AG04450 (cell line): ENCODE measurements at places on chromosomes 16 and 17.

DNA sequence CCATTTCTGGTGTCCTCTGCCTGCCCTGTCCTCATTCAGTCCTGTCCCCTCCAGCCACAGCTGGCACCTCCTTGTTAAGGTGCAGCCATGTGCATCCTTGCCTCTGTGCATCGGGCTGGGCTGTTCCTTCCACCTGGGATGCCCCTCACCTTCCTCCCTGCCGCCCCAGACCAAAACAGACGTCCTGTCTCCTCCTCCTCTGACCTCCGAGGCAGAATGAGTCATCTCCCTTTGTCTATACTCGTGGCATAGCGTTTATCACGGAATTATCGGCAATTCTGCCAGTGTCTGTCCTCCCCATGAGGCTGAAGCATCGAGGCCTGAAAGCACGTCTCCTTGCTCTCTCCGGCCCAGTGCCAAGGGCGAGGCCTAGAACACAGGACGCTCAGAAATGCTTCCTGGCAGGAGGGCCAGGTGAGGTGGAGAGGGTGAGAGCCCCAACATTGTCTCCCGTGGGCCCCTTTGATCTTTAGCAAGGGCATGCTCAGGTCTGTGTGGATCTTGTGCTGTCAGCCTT lies 4.6 kb downstream of the RAI1 start:
- DNase-seq = peak; percentile 68

GRCh38 chr16:81263470-81264220 lies 25.2 kb downstream of the BCO1 start:
- DNase-seq = no peak

DNA sequence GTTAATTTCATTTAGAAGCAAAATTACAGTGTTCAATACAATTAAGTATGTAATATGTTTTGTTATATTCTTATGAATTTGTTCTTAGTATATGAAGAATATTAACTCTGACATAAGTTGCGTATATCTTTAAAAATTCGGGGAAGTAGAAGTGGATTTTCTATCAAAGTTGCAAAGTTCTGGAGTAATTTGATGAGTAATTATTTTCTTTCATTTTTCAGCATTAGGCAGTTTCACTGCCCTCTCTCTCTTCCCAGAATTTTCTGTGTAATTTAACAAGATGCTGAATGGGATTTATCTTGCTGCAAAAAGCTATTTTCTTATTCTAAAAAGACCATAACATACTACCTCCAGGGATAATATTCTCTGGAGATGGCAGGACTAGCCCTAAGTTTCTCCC lies 8.9 kb upstream of the CCL18 start:
- DNase-seq = no peak

DNA sequence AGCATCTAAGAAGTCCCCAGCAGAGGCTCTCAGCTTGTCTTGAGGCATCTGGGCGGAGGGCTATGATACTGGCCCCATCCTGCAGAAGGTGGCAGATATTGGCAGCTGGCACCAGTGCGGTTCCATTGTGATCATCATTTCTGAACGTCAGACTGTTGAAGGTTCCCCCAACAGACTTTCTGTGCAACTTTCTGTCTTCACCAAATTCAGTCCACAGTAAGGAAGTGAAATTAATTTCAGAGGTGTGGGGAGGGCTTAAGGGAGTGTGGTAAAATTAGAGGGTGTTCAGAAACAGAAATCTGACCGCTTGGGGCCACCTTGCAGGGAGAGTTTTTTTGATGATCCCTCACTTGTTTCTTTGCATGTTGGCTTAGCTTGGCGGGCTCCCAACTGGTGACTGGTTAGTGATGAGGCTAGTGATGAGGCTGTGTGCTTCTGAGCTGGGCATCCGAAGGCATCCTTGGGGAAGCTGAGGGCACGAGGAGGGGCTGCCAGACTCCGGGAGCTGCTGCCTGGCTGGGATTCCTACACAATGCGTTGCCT lies at the start of gene CIITA:
CIITA (plus strand) TSS at position 404 of the 543 bp plus-strand sequence; CDS start at position 533, 129 bp downstream.
- DNase-seq = peak; percentile 37

GRCh38 chr17:8846768-8847211 lies 20.7 kb downstream of the PIK3R6 start:
- no peak for DNase-seq

GRCh38 chr17:21397341-21398190 lies 21.4 kb downstream of the KCNJ12 start:
- peak; percentile 50 for DNase-seq

GRCh38 chr17:78812855-78813254 lies 27.8 kb downstream of the USP36 start:
- no peak for DNase-seq

GRCh38 chr17:63279498-63280230 lies 166.4 kb downstream of the CYB561 start:
- DNase-seq = no peak

GRCh38 chr16:56970934-56971767 lies 9.4 kb downstream of the CETP start:
- DNase-seq = no peak

- DNase-seq = no peak
Observed at GRCh38 chr16:2056681-2057407, 9.1 kb downstream of the TSC2 start.

DNA sequence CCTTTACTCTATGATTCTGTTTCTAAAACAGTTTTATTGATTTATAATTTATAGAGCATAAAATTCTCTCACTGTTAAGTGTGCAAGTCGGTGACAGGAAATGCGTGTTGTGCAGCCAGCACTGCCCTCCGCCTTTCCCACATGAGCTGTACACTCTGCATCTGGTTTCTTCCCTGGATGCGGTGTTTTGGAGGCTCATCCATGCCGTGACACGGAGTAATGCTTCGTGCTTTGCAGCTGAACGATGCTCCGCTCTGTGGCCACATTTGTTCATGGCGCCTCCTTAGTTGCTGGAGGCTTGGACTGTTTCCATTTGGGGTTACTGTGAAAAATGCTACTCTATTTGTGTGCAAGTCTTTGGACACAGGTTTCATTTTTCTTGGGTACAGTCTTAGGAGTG lies 7.2 kb upstream of the IGFALS start:
- DNase-seq = no peak

GRCh38 chr17:54859187-54859586 lies 41.5 kb upstream of the TOM1L1 start:
- DNase-seq = no peak
